Astrocyte (in vitro differentiated cells and primary cell): ENCODE measurements at places on chromosomes 7 and 10. TPM values are rescaled to one million over a fixed set of nuclear protein-coding genes. Genes with fewer than 3 reads are reported as not detected.

DNA sequence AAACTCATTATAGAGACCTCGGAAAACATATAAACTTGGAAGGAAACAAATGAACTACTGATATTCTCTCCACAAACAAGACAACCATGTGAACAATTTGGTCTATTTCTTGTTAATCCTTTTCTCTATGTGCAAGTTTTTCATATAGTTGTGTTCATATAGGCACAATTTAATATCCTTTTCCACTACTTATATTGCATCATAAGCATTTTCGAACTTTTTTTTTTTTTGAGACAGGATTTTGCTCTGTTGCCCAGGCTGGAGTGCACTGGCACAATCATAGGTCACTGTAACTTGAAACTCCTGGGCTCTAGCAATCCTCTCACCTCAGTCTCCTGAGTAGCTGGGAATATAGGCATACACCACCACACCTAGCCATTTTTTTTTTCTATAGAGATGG lies 5.2 kb downstream of the PEX1 start:
- H3K4me1 ChIP-seq: peaks cover 6% of the 10 kb centered on the region
- H3K4me3 ChIP-seq: no peak overlapping the region
- H3K36me3 ChIP-seq: no peaks in the 10 kb centered on the region
- H3K27ac ChIP-seq: no peak overlapping the region

The ARHGAP22 gene
- total RNA-seq: 4.7 and 6.2 TPM in 2 replicates

The TMEM184A gene
- 1.8 and 2.1 TPM in 2 replicates for total RNA-seq

GRCh38 chr7:6284461-6285360 lies 12.3 kb upstream of the CYTH3 start:
- DNase-seq: no peak
- H3K27ac ChIP-seq: peak overlapping the region; percentile 99
- H3K36me3 ChIP-seq: no peaks in the 10 kb centered on the region
- H3K4me3 ChIP-seq: no peak overlapping the region
- H3K27me3 ChIP-seq: no peaks in the 10 kb centered on the region
- H3K4me1 ChIP-seq: peaks cover 11% of the 10 kb centered on the region

- H3K36me3 ChIP-seq: no peaks in the 10 kb centered on the region
- H3K27ac ChIP-seq: peak overlapping the region; percentile 79
- H3K27me3 ChIP-seq: no peaks in the 10 kb centered on the region
- no peak for DNase-seq
Measured at GRCh38 chr10:118047157-118047719, 497 bp upstream of the RAB11FIP2 start.

The LFNG gene
- 58.6 and 76.9 TPM in 2 replicates for total RNA-seq

DNA sequence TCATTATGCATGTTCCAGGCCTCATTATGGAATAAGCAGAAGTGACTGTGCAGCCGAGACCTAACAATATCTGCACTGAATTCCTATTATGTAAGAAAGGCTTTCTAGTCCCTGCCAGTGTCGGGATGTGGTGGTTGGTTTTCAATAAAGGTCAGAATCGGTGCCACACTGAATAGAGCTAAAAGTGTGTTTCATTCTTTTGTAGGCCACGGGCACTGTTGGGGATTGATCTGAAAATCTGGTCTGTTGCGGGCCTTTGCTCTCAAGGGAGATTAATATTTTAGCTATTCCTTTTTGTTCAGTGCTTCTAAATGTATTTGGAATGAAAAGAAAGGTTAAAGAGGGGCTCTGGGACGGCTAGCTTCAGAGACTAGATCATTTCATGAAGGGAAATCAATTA lies 559.4 kb upstream of the GALNT17 start:
- H3K36me3 ChIP-seq: no peaks in the 10 kb centered on the region
- no peaks in the 10 kb centered on the region for H3K27me3 ChIP-seq
- peaks cover 37% of the 10 kb centered on the region for H3K4me1 ChIP-seq
- DNase-seq: no peak
- no peak overlapping the region for H3K27ac ChIP-seq

DNA sequence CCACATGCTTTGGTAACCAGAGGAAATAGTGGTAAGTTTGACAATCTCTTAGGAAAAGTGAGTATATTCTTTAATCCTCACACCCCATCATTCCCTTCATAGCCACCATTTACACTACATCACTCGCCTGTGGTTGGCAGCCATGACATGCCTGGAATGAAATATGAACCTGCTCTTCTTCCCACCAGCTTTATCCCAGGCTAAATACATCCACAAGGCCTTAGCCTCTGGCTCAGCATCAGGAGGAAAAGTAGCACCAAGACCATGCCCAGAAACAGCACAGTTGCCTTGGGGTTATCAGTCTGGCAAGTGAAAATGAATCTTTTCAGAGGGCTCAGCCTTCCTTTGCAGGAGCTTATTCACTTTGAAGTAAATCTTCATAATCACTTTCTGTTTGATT lies 40.3 kb downstream of the SGCE start:
- H3K4me1 ChIP-seq: peaks cover 2% of the 10 kb centered on the region
- no peak overlapping the region for H3K27ac ChIP-seq
- no peak overlapping the region for H3K4me3 ChIP-seq

DNA sequence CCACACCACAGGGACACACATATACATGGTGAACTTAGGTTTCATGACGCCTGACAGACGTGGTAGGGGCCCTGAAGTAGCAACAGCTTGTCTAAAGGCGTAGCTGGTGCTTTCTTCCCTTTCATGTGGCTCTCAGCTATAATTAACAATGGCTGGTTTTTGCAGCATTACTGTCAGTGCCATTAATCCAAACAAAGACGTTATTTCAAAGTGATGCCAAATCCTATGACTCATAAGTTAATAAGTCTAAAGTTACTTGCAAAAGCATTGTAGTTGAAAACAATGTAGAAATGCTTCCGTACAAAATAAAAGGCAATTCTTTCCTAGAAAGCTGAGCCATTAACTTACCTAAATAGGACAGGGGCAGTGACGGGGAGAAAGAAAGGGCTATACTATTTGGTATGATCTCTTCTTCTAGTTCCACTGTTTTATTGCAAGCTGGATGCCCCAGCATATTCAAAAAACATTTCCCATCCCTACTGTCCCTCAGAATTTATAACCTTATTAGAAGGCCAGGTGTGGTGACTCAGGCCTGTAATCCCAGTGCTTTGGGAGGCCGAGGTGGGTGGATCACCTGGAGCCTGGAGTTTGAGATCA lies 105.4 kb downstream of the ODAD2 start:
- H3K4me1 ChIP-seq: no peaks in the 10 kb centered on the region
- no peaks in the 10 kb centered on the region for H3K27me3 ChIP-seq
- H3K4me3 ChIP-seq: no peak overlapping the region
- H3K27ac ChIP-seq: no peak overlapping the region

The SORCS1 gene
- 1.1 and 1.4 TPM in 2 replicates for total RNA-seq

DNA sequence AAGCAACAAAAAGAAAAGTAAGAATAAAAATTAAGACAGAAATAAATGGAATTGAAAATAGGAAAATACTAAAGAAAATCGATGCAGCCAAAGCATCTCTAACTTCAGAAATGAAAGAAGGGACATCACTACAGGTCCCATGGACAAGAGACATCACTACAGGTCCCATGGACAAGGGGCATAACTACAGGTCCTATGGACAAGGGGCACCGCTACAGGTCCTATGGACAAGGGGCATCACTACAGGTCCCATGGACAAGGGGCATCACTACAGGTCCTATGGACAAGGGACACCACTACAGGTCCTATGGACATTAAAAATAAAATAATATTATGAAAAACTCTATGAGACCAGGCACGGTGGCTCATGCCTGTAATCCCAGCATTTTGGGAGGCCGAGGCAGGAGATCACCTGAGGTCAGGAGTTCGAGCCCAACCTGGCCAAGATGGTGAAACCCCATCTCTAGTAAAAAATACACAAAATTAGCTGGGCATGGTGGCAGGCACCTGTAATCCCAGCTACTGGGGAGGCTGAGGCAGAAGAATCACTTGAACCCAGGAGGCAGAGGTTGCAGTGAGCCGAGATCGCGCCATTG lies 101.0 kb upstream of the DNAAF5 start:
- H3K27me3 ChIP-seq: no peaks in the 10 kb centered on the region
- H3K4me1 ChIP-seq: no peaks in the 10 kb centered on the region
- H3K4me3 ChIP-seq: no peak overlapping the region
- DNase-seq: no peak

- no peak overlapping the region for H3K4me3 ChIP-seq
- no peak overlapping the region for H3K27ac ChIP-seq
- no peaks in the 10 kb centered on the region for H3K36me3 ChIP-seq
- DNase-seq: no peak
- H3K27me3 ChIP-seq: no peaks in the 10 kb centered on the region
- peaks cover 9% of the 10 kb centered on the region for H3K4me1 ChIP-seq
Measured at GRCh38 chr10:92761571-92761970, 71.8 kb downstream of the HHEX start.

The ZNF438 gene
- total RNA-seq: 2.2 and 2.4 TPM in 2 replicates

The VSTM2A gene
- total RNA-seq: 0.20 TPM in 1 of 2 replicates, not detected in the other

- no peak overlapping the region for H3K27ac ChIP-seq
- no peaks in the 10 kb centered on the region for H3K27me3 ChIP-seq
- H3K36me3 ChIP-seq: peaks cover 17% of the 10 kb centered on the region
- no peaks in the 10 kb centered on the region for H3K4me1 ChIP-seq
- no peak for DNase-seq
- no peak overlapping the region for H3K4me3 ChIP-seq
Measured at GRCh38 chr10:59799421-59799820, 46.2 kb upstream of the MRLN start.

DNA sequence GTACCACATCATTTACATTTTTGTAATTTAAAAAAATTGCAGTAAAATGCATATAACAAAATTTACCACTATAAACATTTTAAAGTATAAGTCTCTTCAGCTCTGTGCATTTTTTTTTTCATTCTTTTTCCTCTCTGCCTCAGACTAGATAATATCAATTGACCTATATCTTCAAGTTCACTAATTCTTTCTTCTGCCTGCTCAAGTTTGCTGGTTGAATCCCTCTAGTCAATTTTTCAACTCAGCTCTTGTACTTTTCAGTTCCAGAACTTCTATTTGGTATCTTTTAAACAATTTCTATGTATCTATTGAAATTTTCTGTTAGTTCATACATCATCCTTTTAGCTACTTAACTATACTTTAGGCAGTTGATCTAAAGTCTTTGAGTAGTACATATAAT lies 112.0 kb downstream of the MICU1 start:
- no peak for DNase-seq
- no peaks in the 10 kb centered on the region for H3K27me3 ChIP-seq
- H3K4me1 ChIP-seq: no peaks in the 10 kb centered on the region
- no peak overlapping the region for H3K27ac ChIP-seq
- no peaks in the 10 kb centered on the region for H3K36me3 ChIP-seq
- no peak overlapping the region for H3K4me3 ChIP-seq

DNA sequence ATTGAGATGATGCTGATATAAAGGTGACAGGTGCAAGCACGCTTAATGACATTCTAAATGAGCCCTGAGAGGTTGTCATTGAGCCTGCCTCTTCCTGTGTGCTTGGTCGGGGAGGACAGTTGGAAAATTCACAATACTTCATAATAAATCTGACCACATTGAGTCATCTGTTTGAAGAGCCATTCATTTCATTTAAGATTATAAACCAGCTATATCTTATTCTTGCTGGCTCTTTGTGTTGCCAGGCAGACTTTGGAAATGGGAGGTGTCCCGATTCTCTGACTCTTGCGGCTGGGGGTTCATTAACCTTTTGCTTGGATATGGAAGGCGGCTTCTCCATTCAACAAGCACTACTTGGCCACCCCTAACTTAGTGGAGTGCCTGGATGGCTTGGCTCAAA lies 198.2 kb downstream of the FANK1 start:
- H3K36me3 ChIP-seq: peaks cover 16% of the 10 kb centered on the region
- peak; percentile 66 for DNase-seq
- H3K27me3 ChIP-seq: no peaks in the 10 kb centered on the region

The ANKRD16 gene
- 4.9 TPM in 2 replicates for total RNA-seq

DNA sequence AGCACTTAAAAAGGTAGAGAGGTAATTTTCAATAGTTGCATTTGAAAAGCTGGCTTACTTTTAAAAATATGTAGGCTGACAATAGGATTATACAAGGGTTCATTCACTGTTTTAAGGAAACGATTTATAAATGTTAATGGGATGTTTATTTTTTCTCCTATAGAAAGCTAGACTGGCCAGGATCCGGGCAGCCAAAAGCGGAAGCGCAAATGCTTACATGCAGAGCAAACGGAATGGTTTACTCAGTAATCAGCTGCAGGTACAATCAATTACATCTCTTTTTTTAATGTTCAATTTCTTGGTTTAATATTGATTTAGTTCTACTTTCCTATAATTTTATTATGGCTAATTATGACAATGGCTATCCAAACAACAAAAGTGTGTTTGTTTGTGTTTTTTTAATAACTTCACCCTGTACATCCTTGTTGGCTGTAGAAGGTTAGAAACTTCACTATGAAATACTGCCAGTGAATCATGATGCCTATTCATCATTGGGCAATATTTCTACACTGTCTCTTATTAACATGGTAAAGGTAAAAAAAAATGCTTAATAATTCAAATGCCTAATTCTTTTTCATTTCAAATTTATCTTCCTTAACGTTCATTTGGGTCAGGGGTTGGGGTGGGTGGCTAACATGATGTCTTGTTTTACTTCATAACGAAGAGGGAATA lies 116.4 kb downstream of the TSPAN12 start:
- H3K27ac ChIP-seq: no peak overlapping the region
- H3K36me3 ChIP-seq: no peaks in the 10 kb centered on the region
- no peak for DNase-seq
- no peaks in the 10 kb centered on the region for H3K27me3 ChIP-seq
- no peak overlapping the region for H3K4me3 ChIP-seq
- no peaks in the 10 kb centered on the region for H3K4me1 ChIP-seq

DNA sequence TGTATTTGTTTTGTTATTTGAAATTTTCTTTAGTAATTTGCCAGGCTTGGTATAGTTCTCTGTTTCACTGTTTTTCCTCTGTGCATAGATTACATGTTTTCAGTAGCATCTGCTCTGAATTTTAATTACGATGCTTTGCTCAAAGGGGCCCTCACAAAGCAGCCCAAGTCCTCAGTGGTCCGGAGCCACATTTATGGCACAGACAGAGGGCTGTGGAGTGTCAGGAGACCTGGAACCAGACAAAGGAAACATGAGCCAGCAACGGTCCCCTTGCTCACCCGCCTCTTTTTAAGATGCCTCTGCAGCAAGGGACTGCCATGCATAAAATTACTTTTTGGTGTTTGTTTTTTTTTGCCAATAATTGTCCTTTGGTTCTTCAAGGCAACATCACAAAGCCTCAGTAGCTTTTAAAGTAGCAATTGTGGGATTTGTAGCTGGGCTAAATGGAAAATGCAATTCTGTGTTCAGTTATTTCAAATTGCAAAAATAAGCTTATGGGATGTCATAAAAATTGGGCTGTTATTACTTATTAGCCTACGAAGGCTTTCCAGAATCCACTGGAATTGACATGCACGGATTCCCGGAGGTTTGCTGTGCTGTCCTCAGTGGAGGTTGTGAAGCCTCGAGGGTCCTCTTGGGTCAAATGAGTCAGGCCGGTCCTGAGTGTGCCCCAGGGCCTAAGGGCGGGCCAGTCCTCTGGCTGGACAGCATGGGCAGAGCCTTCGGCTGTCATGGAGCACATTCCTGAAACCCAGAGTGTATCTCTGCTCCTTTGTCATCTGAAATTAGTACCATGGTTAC lies 422.8 kb downstream of the GLRX3 start:
- no peak overlapping the region for H3K4me3 ChIP-seq
- H3K27me3 ChIP-seq: no peaks in the 10 kb centered on the region
- no peak for DNase-seq
- H3K27ac ChIP-seq: no peak overlapping the region
- no peaks in the 10 kb centered on the region for H3K4me1 ChIP-seq
- H3K36me3 ChIP-seq: no peaks in the 10 kb centered on the region

- no peak overlapping the region for H3K27ac ChIP-seq
- no peak for DNase-seq
- peaks cover 9% of the 10 kb centered on the region for H3K36me3 ChIP-seq
- H3K4me3 ChIP-seq: no peak overlapping the region
- no peaks in the 10 kb centered on the region for H3K27me3 ChIP-seq
Measured at GRCh38 chr10:21649454-21649872, 115.4 kb downstream of the MLLT10 start.

The AEBP1 gene
- total RNA-seq: 65.0 and 102 TPM in 2 replicates
